ENCODE measurements at places on chromosomes 7 and 10. TPM values are rescaled to one million over a fixed set of nuclear protein-coding genes. Genes with fewer than 3 reads are reported as not detected.

GRCh38 chr10:110918269-110918642, 724 bp downstream of the BBIP1 start:
- H3K36me3 ChIP-seq, result no peaks in the 10 kb centered on the region
- peaks cover 20% of the 10 kb centered on the region for H3K4me1 ChIP-seq
- H3K4me3 ChIP-seq, result peak overlapping the region; percentile 87

Gene ZNF727
- total RNA-seq, result not detected

Gene PEX1
- 6.5 TPM for total RNA-seq

GRCh38 chr10:124097883-124098282, 4.5 kb upstream of the CHST15 start:
- H3K4me3 ChIP-seq, result no peak overlapping the region
- DNase-seq, result no peak
- H3K27ac ChIP-seq, result no peak overlapping the region
- H3K36me3 ChIP-seq, result no peaks in the 10 kb centered on the region
- peaks cover 6% of the 10 kb centered on the region for H3K4me1 ChIP-seq
- peaks cover 34% of the 10 kb centered on the region for H3K27me3 ChIP-seq

- H3K27ac ChIP-seq, result no peak overlapping the region
- DNase-seq, result no peak
- H3K27me3 ChIP-seq, result no peaks in the 10 kb centered on the region
- peaks cover 5% of the 10 kb centered on the region for H3K4me1 ChIP-seq
- H3K4me3 ChIP-seq, result peak overlapping the region; percentile 80
- H3K36me3 ChIP-seq, result no peaks in the 10 kb centered on the region
Measured at GRCh38 chr7:114921631-114922025, 266 bp upstream of the MDFIC start.

Gene RNF32
- total RNA-seq, result 2.7 TPM

- no peaks in the 10 kb centered on the region for H3K36me3 ChIP-seq
- peak; percentile 59 for DNase-seq
- H3K27me3 ChIP-seq, result no peaks in the 10 kb centered on the region
Measured at GRCh38 chr7:143934526-143935325, at the start of gene OR2F2. Gene OR2F2, plus strand, starts transcription at chr7:143935233. Its CDS starts 0 bp downstream, at chr7:143935233.

Gene GSTO2
- 1.9 TPM for total RNA-seq

GRCh38 chr7:155122831-155123230, 52.7 kb downstream of the HTR5A start:
- no peak for DNase-seq
- H3K4me1 ChIP-seq, result no peaks in the 10 kb centered on the region
- no peaks in the 10 kb centered on the region for H3K27me3 ChIP-seq
- H3K4me3 ChIP-seq, result no peak overlapping the region

DNA sequence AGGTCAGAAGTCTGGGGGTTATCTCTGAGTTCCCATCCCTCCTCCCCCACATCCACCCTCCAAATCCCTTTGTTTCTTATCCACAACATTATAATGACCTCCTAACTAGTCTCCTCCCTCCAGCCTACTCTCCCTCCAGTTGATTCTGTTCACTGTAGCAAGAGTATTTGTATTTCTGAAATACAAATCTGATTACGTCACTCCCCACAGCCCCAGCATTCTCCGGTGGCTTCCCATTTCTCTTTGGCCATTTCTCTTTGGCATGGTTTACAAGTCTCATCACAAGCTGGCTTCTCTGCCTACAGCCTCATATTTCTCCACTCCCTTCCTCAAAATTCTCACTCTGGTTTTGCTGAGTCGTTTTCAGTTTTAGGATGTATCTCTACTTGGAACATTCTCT, 24.6 kb upstream of the MRPS33 start:
- no peaks in the 10 kb centered on the region for H3K36me3 ChIP-seq
- H3K4me1 ChIP-seq, result no peaks in the 10 kb centered on the region
- DNase-seq, result no peak
- H3K27me3 ChIP-seq, result no peaks in the 10 kb centered on the region

DNA sequence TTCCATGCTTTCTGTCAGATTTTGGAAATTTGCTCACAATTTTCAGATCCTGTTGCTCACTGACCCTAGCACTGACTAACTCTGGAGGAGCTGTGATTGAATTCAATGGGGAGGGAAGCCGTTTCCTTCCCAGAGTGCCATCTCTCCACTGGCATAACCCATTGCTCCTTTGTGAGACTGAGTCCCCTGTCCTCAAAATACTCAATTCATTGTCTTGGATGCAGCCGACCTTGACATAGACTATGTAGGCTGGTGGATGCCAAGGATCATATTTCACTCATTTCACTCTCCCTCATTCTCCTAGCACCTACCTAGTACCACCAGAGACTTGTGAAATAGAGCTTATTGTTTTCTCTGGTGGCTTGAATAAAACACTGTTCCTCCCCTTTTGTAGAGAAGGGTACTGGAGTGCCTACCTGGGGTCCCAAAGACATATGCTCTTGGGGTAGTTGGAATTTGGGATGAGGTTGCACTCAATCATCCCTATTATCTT, 511.3 kb upstream of the ZMIZ1 start:
- peaks cover 14% of the 10 kb centered on the region for H3K27me3 ChIP-seq
- no peak for DNase-seq
- no peak overlapping the region for H3K27ac ChIP-seq
- H3K4me3 ChIP-seq, result no peak overlapping the region

Measured in astrocyte (in vitro differentiated cells and primary cell).